ENCODE measurements at places on chromosomes 7 and 10. TPM values are rescaled to one million over a fixed set of nuclear protein-coding genes. Genes with fewer than 3 reads are reported as not detected.

KCND2 gene
- polyA plus RNA-seq = 1.4 TPM

HOXA2 gene
- polyA plus RNA-seq = 0.12 TPM

MCU gene
- 22.8 TPM for polyA plus RNA-seq

OR2A1 gene
- polyA plus RNA-seq = not detected

HECW1 gene
- polyA plus RNA-seq = 0.72 TPM

SSC4D gene
- polyA plus RNA-seq = 28.2 TPM

OPN1SW gene
- polyA plus RNA-seq = 0.74 TPM

TMEM139 gene
- 2.0 TPM for polyA plus RNA-seq

GPR26 gene
- polyA plus RNA-seq = not detected

MOGAT3 gene
- polyA plus RNA-seq = not detected

C10orf62 gene
- polyA plus RNA-seq = not detected

NOD1 gene
- 20.3 TPM for polyA plus RNA-seq

PLEKHS1 gene
- not detected for polyA plus RNA-seq

IFIT1B gene
- polyA plus RNA-seq = 0.31 TPM

DGKB gene
- 0.07 TPM for polyA plus RNA-seq

OLAH gene
- not detected for polyA plus RNA-seq

C10orf90 gene
- not detected for polyA plus RNA-seq

TUBB8 gene
- polyA plus RNA-seq = not detected

CYP2C18 gene
- not detected for polyA plus RNA-seq

ZDHHC6 gene
- 37.4 TPM for polyA plus RNA-seq

VWA2 gene
- not detected for polyA plus RNA-seq

SLC13A1 gene
- not detected for polyA plus RNA-seq

ST7 gene
- polyA plus RNA-seq = 108 TPM

NUTM2E gene
- not detected for polyA plus RNA-seq

ZNF33A gene
- 21.2 TPM for polyA plus RNA-seq

GOLGA7B gene
- 0.19 TPM for polyA plus RNA-seq

PRKAR2B gene
- 75.7 TPM for polyA plus RNA-seq

PAX4 gene
- polyA plus RNA-seq = not detected

CTAGE4 gene
- not detected for polyA plus RNA-seq

SFRP5 gene
- 29.3 TPM for polyA plus RNA-seq

PILRB gene
- 29.2 TPM for polyA plus RNA-seq

EPHA1 gene
- 1.8 TPM for polyA plus RNA-seq

FANK1 gene
- 11.4 TPM for polyA plus RNA-seq

FGFR2 gene
- polyA plus RNA-seq = 47.5 TPM

TMEM229A gene
- 0.66 TPM for polyA plus RNA-seq

NPC1L1 gene
- polyA plus RNA-seq = not detected

GPNMB gene
- 1.6 TPM for polyA plus RNA-seq

SLC26A5 gene
- 0.12 TPM for polyA plus RNA-seq

ATP5MK gene
- polyA plus RNA-seq = 663 TPM

GRM3 gene
- polyA plus RNA-seq = 0.78 TPM

SH2D4B gene
- not detected for polyA plus RNA-seq

CYP26A1 gene
- polyA plus RNA-seq = 1.2 TPM

MAGI2 gene
- polyA plus RNA-seq = 16.8 TPM

FAS gene
- polyA plus RNA-seq = 0.77 TPM

LIPM gene
- polyA plus RNA-seq = not detected

SUN3 gene
- polyA plus RNA-seq = 1.7 TPM

EIF3B gene
- polyA plus RNA-seq = 151 TPM

CHST15 gene
- 0.92 TPM for polyA plus RNA-seq

CFAP46 gene
- polyA plus RNA-seq = 5.5 TPM

GNAI1 gene
- polyA plus RNA-seq = 31.8 TPM

VGF gene
- 0.69 TPM for polyA plus RNA-seq

FGL2 gene
- polyA plus RNA-seq = 0.10 TPM

Measured in cardiac muscle cell (in vitro differentiated cells and primary cell).